T-helper 17 cell (primary cell): ENCODE measurements at places on chromosomes 5 and 9. TPM values are rescaled to one million over a fixed set of nuclear protein-coding genes. Genes with fewer than 3 reads are reported as not detected.

GRCh38 chr5:136062366-136063274, 33.8 kb downstream of the TGFBI start:
- no peaks in the 10 kb centered on the region for H3K36me3 ChIP-seq
- H3K27me3 ChIP-seq: no peaks in the 10 kb centered on the region
- no peak for DNase-seq
- H3K4me3 ChIP-seq: no peak overlapping the region

Gene OR1L4
- not detected for total RNA-seq

- peaks cover 5% of the 10 kb centered on the region for H3K4me1 ChIP-seq
- H3K36me3 ChIP-seq: no peaks in the 10 kb centered on the region
- DNase-seq: no peak
- no peaks in the 10 kb centered on the region for H3K27me3 ChIP-seq
- no peak overlapping the region for H3K27ac ChIP-seq
These were observed 97.4 kb downstream of the HOMER1 start for GRCh38 chr5:79416499-79416898.

GRCh38 chr5:89668821-89669220, 740.7 kb downstream of the CETN3 start:
- H3K27me3 ChIP-seq: no peaks in the 10 kb centered on the region
- DNase-seq: no peak
- H3K27ac ChIP-seq: no peak overlapping the region
- no peaks in the 10 kb centered on the region for H3K4me1 ChIP-seq
- H3K36me3 ChIP-seq: no peaks in the 10 kb centered on the region

GRCh38 chr5:157518963-157519362, 56.6 kb downstream of the ADAM19 start:
- H3K36me3 ChIP-seq: peaks cover 10% of the 10 kb centered on the region
- H3K27me3 ChIP-seq: no peaks in the 10 kb centered on the region
- peaks cover 27% of the 10 kb centered on the region for H3K4me1 ChIP-seq
- no peak overlapping the region for H3K4me3 ChIP-seq

Gene INSL4
- total RNA-seq: not detected

DNA sequence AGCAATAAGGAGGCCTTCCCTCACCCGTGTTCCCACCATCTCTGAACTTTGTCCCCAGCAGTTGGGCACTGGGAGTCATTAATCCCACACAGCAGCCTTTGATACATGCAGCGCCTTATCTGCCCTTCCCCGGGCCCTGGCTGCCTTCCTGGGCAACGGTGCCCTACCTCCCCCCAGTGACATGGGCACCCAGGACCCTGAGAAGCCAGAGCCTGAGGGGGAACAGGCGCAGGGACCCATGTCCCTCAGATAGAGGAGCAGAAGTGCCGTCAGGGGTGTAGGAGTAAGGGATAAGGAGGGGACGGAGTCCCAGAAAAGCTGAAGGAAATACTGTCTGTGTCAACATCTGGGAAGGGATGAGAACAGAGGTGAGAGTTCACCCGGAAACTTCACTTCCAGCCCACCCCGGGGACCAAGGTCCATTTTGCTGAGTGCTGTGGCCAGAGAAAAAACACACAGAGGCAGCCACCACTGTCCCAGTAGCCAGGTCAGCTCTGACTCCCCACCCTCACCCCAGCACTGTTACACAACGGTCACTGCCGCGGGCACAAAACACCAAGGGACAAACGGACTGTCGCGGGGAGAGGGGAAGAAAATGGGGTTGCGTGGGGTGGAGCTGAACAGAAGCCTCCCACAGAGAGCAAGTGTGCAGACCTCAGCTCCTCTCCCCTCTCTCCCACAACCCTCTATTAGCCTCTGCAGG, 3.8 kb downstream of the PCDH1 start:
- no peak for DNase-seq
- no peak overlapping the region for H3K4me3 ChIP-seq
- H3K27me3 ChIP-seq: peaks cover 77% of the 10 kb centered on the region
- peaks cover 23% of the 10 kb centered on the region for H3K4me1 ChIP-seq
- peaks cover 11% of the 10 kb centered on the region for H3K36me3 ChIP-seq

Gene PCDHB5
- 0.12 TPM for total RNA-seq

Gene SHOC1
- total RNA-seq: not detected

GRCh38 chr5:155150012-155150411, 136.5 kb downstream of the KIF4B start:
- peaks cover 2% of the 10 kb centered on the region for H3K36me3 ChIP-seq
- no peak for DNase-seq
- no peak overlapping the region for H3K27ac ChIP-seq
- H3K4me1 ChIP-seq: no peaks in the 10 kb centered on the region

DNA sequence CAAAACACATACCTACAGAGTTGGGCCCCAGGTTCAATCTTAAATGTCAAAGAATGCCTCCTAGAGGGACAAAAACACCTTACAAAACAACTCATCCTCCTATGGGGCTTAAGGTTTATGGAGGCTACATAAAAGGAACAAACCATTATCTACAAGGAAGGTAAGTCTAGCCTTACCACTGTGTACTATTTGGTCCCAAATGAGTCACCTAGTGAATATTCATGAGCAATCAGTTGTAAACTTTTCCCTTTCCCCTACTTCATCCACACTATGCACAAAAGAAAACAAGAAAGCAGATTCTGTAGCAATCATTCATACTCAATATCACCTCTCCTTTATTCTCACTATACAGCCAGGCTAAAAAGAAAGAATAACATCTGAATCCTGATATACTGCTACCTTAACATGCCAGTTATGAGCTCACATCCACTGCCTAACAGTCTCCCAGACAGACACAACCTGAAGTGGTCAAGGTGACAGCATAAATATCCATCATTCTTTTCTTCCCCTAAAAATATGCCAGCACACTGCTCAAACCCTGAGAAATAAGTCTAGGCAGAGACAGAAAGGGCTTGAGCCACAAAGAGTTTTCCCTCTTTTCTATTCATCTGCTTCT, 6.2 kb downstream of the OXCT1 start:
- peaks cover 2% of the 10 kb centered on the region for H3K36me3 ChIP-seq
- H3K4me1 ChIP-seq: peaks cover 42% of the 10 kb centered on the region
- H3K27me3 ChIP-seq: no peaks in the 10 kb centered on the region
- H3K4me3 ChIP-seq: no peak overlapping the region
- peak overlapping the region; percentile 90 for H3K27ac ChIP-seq

Gene ZFP37
- 1.5 TPM for total RNA-seq

DNA sequence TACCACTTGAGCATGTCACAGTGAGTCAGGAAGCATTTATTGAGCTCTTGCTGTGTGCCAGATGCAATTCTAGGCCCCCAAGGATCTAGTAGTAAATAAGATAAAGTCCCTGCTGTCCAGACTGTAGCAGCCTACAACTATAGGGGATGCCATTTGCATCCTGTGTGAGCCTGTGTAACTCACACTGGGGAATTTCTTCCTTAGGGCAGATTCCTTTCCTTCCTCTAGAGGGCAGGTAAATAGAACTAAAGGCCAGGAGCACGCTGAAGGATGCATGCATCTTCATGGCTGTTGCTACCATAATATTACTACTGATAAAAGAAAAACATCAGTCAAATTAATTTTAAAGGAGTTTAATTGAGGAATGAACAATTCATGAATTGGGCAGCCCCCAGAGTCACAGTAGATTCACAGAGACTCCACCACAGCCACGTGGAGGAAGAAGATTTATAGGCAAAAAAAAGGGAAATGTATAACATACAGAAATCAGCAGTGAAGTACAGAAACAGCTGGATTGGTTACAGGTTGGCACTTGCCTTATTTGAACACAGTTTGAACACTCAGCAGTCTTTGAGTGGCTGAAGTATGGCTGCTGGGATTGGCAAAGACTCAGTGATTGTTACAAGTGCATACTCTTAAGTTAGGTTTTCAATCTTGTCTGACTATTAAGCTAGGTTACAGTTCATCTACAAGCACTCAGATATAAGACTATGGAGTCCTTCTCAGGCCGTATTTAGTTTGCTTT, 98.9 kb downstream of the ACTL7B start:
- peaks cover 17% of the 10 kb centered on the region for H3K27me3 ChIP-seq
- H3K4me1 ChIP-seq: peaks cover 8% of the 10 kb centered on the region
- no peak for DNase-seq
- no peak overlapping the region for H3K4me3 ChIP-seq

DNA sequence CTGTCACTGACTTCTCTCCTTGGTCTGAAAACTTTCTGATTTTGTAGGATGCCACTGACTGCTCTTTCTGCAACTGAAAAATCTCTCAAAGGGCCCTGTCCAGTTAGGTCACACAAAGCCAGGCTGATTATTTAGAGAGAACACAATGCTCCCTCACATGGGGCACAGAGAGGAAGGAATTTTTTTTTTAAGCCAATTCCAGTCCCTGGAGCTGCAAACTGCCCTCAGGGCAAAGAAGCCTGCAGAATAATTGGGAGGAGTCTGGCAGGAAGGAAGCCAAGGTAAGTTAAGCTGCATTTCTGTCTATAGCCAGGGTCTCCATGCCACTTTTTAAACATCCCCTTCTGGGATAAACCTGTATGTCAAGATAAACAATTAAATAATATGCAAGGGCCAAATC, 305.5 kb downstream of the ZSWIM6 start:
- peaks cover 54% of the 10 kb centered on the region for H3K27me3 ChIP-seq
- no peak overlapping the region for H3K27ac ChIP-seq
- no peaks in the 10 kb centered on the region for H3K36me3 ChIP-seq

Gene PALM2AKAP2
- total RNA-seq: not detected

- no peak overlapping the region for H3K27ac ChIP-seq
- no peak overlapping the region for H3K4me3 ChIP-seq
- no peaks in the 10 kb centered on the region for H3K36me3 ChIP-seq
- peaks cover 4% of the 10 kb centered on the region for H3K4me1 ChIP-seq
- no peak for DNase-seq
These were observed 226.4 kb downstream of the PCSK5 start for GRCh38 chr9:76116913-76117312.

DNA sequence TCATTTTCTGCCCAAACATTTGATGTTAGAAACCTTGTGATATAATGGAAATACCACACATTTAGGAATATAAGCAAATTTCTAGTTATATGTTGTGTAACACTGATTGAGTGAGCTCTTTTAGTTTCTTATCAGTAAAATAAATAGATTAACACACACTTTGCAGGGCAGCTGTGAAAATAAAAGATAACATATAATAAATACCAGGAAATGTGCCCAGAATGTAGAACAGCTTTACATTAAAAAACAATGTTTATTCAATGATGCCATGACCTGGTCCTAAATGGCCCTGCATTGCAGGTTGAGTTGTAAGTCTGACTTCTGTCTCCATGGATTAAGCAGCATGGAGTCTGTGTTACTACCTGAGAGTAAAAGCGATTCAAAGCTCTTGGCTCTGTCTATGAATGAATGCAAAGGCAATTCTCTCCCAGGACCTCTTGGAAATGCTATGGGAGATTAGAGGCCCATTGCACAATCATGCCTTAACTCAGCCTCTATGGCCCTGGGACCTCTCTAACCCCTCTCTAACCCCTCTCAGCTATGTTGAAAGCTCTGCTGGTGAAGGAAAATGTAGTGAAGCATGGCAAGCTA, 296.0 kb upstream of the ACTBL2 start:
- no peak overlapping the region for H3K27ac ChIP-seq
- no peaks in the 10 kb centered on the region for H3K4me1 ChIP-seq
- DNase-seq: no peak
- H3K27me3 ChIP-seq: peaks cover 29% of the 10 kb centered on the region

GRCh38 chr9:114680259-114681001, 1.6 kb downstream of the TEX48 start:
- H3K27ac ChIP-seq: no peak overlapping the region
- no peak for DNase-seq
- peaks cover 8% of the 10 kb centered on the region for H3K4me1 ChIP-seq
- no peaks in the 10 kb centered on the region for H3K36me3 ChIP-seq
